ENCODE measurements at places on chromosomes 6 and 20.

DNA sequence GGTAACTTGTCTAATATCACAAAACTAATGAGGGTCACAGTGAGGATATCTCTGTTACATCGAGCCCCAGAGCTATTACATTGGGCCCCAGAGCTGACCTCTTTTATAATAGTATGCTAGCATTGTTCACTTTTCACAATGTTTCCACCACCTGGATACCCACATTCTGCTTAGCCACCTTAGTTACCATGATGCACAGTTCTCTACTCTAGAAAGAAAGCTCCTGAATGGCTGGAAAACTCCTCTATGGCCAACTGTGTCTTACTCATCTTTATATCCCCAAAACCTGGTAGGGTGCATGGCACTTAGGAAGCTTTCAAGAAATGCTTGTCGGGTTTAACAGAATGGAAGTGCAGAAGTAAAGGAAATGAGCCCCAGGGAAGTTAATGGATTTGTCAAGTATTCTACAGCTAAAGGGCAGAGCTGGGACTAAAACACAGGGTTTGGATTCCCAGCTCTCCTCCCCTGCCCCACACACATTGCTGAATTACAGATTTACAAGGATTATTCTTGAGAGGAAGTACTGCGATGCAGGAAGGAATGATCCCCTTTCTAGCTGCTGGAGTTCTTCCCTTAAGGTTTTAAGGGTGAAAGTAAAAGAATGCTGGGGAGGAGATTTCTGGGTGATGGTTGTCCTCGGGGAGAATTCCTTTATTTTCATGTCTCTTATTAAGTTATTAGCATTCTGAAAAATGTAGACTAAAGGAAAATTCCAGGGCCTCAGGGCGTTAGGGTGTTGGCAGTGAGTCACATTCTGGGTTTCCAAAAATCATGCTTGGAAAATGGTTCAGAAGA, 16.1 kb upstream of the HINT3 start:
- no peak for DNase-seq

DNA sequence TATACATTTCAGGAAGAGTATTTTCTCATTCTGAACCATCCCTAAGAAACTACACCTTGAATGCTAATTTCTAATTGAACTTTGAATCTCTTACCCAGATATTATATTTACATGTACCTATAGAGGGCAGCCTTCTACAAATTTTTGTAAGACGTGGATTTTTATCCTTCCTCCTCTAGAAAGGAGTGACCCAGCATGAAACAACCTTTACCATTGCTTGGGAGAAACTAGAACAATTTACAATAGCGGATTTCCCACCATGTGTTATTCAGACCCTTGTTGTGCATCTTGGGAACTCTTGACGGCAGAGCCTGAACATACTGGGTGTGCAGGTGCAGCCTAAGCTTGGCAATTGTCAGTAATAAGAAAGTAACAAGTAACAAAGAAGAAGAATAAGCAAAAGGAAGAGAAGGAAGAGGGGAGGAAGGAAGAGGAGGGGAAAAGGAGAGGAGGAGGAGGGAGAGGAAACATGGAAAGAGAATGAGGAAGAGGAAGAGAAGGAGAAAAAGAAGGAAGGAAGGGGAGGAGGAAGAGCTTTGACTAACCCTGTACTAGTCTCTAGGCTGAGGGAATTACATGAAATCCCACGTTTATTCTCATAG, 10.8 kb upstream of the TAAR1 start:
- DNase-seq, result peak; percentile 8

DNA sequence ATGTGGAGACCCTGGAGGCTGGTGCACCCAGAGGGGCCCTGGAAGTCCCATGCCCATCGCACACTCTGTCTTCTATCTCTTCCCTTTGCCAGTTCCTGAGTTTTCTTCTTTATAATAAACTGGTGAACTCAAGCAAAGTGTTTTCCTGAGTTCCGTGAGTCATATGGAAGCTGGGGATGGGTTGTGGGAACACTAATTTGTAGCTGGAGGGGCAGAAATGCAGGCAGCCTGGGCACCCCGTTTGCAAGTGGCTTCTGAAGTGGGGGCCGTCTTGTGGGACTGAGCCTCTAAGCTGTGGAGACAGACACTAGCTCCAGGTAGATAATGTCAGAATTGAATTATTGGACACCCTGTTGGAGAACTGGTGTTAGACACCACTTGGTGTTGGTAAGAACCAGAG, 3.2 kb upstream of the PPP1R3G start:
- no peak for DNase-seq

- DNase-seq, result peak; percentile 17
Measured at GRCh38 chr20:64113796-64114355, 6.5 kb upstream of the NPBWR2 start.
